ENCODE measurements at places on chromosomes 1 and 21. TPM values are rescaled to one million over a fixed set of nuclear protein-coding genes. Genes with fewer than 3 reads are reported as not detected.

OLFM3 gene
- not detected for total RNA-seq

SIK1 gene
- 3.3 TPM for total RNA-seq

OPRD1 gene
- not detected for total RNA-seq

GRCh38 chr21:42027822-42028765 is 17.9 kb upstream of the ZBTB21 start:
- peak; percentile 48 for DNase-seq

GRCh38 chr1:228668553-228669241 is 66.6 kb upstream of the RHOU start:
- DNase-seq = no peak

Data from osteoblast (primary cell).